T-helper 17 cell (primary cell): ENCODE measurements at places on chromosomes 13 and 19.
A peak's percentile ranks its signal among the peaks of the same experiment; 100 is the strongest.

GRCh38 chr13:77429320-77430142 is 102.6 kb upstream of the MYCBP2 start:
- H3K4me1 ChIP-seq = no peaks in the 10 kb centered on the region
- no peak overlapping the region for H3K27ac ChIP-seq
- no peaks in the 10 kb centered on the region for H3K36me3 ChIP-seq

DNA sequence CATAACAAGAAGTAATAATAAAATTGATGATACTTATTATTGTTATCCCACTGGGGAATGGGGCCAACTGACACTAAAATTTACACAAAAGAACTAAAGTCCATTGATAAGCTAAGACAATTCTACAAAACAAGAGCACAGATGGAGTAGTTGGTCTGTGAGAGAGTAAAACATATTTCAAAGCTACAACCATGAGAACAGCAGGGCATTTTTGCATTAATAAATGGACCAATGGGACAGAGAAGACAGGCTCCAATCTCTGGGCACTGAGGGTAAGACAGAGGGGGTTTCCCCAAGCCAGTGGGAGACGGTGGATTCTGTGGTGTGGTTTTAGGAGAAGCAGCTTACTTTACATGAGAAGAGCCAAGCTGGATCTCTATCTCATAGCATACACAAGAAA is 14.4 kb downstream of the KANK2 start:
- H3K27me3 ChIP-seq = peaks cover under 1% of the 10 kb centered on the region
- H3K27ac ChIP-seq = no peak overlapping the region
- H3K36me3 ChIP-seq = no peaks in the 10 kb centered on the region
- H3K4me3 ChIP-seq = no peak overlapping the region
- DNase-seq = no peak

- no peak overlapping the region for H3K4me3 ChIP-seq
- H3K4me1 ChIP-seq = peaks cover 4% of the 10 kb centered on the region
- DNase-seq = no peak
Measured at GRCh38 chr19:3398114-3398899, 31.9 kb downstream of the NFIC start.

- no peaks in the 10 kb centered on the region for H3K36me3 ChIP-seq
- peaks cover 6% of the 10 kb centered on the region for H3K27me3 ChIP-seq
- no peak overlapping the region for H3K4me3 ChIP-seq
- no peak overlapping the region for H3K27ac ChIP-seq
Measured at GRCh38 chr13:29905845-29906244, 55.4 kb upstream of the UBL3 start.

- no peaks in the 10 kb centered on the region for H3K4me1 ChIP-seq
- H3K4me3 ChIP-seq = no peak overlapping the region
- no peaks in the 10 kb centered on the region for H3K27me3 ChIP-seq
- no peak for DNase-seq
Measured at GRCh38 chr13:76132532-76132931, 496.4 kb downstream of the LMO7 start.

DNA sequence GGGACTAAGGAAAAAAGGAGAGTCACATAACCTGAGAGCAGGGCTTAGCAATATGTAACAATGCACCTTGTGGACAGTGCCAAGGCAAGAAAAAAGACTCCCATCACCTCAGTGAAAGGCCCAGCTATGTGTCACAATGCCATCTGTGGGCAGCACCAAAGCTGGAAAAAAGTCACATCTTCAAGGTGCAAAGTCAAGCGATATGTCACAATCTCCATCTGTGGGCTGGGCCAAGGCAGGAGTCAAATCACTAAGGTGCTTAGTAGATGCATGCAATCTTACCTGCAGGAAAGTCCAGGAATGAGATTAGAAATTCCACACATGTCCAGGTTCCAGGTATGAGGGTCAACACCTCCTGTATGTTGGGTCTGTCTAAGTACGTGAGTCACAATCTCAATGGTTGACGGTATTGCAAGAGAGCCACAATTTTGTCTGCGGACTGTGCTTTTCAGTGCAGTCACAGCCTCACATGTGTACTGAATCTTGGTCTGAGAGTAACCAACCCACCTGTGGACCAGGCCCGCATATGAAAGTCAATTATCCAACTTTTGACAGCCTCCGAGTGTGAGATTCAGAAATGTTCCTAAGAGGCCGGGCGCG is 14.8 kb upstream of the ZNF43 start:
- no peak for DNase-seq
- H3K36me3 ChIP-seq = no peaks in the 10 kb centered on the region
- peak overlapping the region; percentile 91 for H3K4me3 ChIP-seq
- no peaks in the 10 kb centered on the region for H3K27me3 ChIP-seq
- H3K4me1 ChIP-seq = peaks cover 15% of the 10 kb centered on the region

- peak overlapping the region; percentile 12 for H3K4me3 ChIP-seq
- H3K4me1 ChIP-seq = peaks cover 10% of the 10 kb centered on the region
- no peaks in the 10 kb centered on the region for H3K27me3 ChIP-seq
- peaks cover 8% of the 10 kb centered on the region for H3K36me3 ChIP-seq
- H3K27ac ChIP-seq = no peak overlapping the region
Measured at GRCh38 chr19:48121909-48122371, 11.3 kb upstream of the PLA2G4C start.

GRCh38 chr13:20340136-20340758 is 108.1 kb upstream of the GJB6 start:
- peaks cover 12% of the 10 kb centered on the region for H3K4me1 ChIP-seq
- H3K36me3 ChIP-seq = no peaks in the 10 kb centered on the region
- H3K4me3 ChIP-seq = no peak overlapping the region
- peaks cover 14% of the 10 kb centered on the region for H3K27me3 ChIP-seq
- H3K27ac ChIP-seq = no peak overlapping the region
- no peak for DNase-seq

GRCh38 chr13:40609972-40610726 is 56.3 kb downstream of the FOXO1 start:
- no peak for DNase-seq
- peak overlapping the region; percentile 97 for H3K27ac ChIP-seq
- H3K4me3 ChIP-seq = no peak overlapping the region
- H3K4me1 ChIP-seq = peaks cover 73% of the 10 kb centered on the region

DNA sequence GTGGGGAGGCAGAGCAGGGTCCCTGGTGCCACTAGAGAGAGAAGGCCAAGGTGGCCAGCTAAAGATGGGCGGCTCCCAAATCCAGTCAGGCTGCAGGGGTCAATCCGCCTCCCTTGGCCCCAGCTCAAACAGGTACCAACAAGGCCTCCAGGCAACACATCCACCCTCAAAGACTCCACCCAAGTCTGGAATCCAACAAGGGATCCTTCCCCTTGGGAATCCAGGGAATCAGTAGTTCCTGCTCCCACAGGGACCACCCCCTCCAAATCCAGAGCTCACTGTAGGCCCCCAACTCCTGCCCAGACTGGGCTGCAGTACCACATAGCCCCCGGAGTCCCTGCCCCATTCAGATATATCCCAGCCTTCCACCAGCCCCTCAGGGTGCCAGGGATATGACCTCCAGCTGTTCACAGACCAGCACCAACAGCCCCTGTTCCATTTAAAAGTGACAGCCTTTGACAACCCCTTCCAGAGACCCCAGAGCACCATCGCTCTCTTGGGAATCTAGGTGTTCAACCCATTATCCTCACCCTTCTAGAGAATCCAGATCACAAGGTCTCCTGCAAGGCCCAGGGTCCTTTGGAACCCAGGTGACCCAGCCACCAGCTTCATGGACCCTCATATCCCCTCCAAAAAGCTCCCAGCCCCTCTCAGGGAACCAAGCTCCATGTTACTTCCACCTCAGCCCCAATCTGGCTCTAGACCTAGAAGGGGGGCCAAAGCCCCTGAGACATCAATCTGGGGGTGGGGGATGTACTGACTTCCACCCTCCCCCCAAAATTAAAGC is 3.2 kb downstream of the ERF start:
- DNase-seq = no peak
- peak overlapping the region; percentile 94 for H3K27ac ChIP-seq
- H3K4me3 ChIP-seq = peak overlapping the region; percentile 59

DNA sequence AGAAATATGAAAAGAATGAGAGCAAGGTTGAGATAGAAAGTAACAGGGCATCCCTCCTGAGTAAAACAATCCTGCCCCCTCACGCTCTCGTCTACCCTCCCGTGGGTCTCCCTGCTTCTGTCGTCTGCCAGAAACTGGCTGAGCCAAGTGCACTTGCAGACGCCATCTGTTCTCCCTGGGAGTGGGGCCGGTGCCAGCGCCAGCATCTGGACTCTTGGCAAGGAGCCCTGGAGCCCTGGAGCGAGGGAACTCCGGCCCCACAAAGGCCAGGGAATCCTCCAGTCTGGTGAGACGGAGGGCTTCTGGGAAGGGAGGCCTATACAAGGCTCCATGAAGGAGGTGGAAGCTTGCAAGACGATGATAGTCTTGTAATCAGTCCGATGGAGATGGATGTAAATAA is 2.3 kb upstream of the TMEM91 start:
- H3K36me3 ChIP-seq = peaks cover 2% of the 10 kb centered on the region
- H3K27me3 ChIP-seq = no peaks in the 10 kb centered on the region
- DNase-seq = no peak
- no peak overlapping the region for H3K27ac ChIP-seq
